D341Med (cell line): ENCODE measurements at places on chromosomes 6 and 20.

GRCh38 chr6:136341967-136342366, 52.3 kb upstream of the BCLAF1 start:
- DNase-seq: no peak

DNA sequence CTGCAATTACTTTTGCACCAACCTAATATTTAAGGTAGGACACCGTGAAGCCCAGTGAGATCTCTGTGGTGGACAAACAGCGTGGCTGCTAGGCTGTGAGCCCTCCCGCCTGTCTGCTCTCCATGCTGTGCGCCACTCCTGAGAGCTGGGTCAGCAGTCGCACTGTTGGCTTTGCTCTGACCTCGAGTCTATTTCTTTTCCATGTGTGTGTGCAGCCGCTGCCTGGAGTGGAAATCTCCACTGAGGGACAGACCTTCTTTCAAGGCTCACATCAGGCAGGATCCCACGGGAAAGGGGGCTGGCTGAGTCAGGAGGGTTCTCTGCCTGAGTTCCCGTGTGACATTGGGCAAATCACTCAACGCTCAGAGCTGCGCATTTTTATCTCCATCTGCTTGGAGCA, 27.1 kb downstream of the RIPOR3 start:
- DNase-seq: no peak

DNA sequence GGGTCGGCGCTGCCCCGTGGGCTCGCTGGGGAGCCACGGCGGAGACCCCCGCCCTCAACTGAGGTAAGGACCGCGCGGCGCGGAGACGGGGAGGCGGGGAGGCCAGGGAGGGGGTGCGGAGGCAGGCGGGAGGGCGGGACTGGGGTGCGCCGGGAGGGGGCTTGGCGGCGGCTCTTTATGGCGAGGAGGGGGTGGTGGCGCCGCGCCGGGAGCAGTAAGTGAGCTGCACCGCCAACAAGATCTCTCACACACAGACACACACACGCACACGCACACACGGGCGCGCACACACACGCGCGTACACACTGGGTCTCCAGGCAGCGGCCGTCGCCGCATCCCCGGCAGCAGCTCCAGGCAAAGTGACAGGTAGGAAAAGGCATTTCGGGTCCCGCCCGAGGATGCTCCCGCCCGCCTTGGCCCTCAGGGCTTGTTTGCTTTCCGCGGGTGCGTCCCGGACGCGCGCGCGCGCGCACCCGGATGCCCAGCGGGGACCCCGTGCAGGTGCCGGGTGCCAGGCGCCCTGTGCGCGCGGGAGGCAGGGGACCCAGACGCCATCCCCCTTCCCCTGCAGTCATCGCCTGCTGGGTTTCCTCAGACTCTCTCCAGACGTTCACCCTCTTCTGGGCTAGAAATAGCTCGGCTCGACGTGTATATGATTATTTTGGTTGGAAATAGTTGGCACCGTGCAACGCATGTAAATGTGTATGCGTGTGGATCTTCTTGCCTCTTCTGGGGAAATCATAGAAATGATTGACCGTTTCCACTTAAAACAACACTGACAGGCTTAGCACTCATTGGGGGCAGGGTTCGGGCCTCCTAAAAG, at the start of gene PLCB4:
TSS of gene PLCB4 (plus strand) at position 247 of the 823 bp plus-strand sequence. CDS start 238,728 bp downstream, outside the sequence.
- peak; percentile 51 for DNase-seq

GRCh38 chr6:155498370-155498769, 42.7 kb upstream of the NOX3 start:
- DNase-seq: no peak

- no peak for DNase-seq
These were observed 36.5 kb upstream of the MPC1 start for GRCh38 chr6:166419286-166419685.

- DNase-seq: no peak
These were observed 13.3 kb upstream of the GGTLC1 start for GRCh38 chr20:24001712-24002405.

GRCh38 chr6:77292564-77293546, 170.4 kb downstream of the HTR1B start:
- no peak for DNase-seq

- no peak for DNase-seq
These were observed 193.6 kb downstream of the EDN1 start for GRCh38 chr6:12483712-12484111.

DNA sequence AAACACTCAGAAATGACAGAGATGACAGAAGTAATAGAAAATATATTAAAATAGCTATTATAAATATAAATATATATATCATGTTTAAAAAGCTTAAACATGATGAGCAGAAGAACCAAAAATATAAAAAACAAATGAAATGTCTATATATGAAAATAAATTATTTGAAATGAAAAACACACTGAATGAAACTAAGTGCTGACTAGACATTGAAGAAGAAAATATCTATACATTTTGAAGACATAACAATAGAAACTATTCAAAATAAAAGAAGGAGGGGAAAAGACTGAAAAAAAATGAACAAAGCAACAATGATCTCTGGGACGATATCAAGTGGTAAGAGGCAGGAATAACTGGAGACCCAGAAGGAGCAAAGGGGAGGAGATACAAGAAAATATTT, 76.8 kb downstream of the RNASET2 start:
- no peak for DNase-seq

- DNase-seq: no peak
These were observed 11.9 kb downstream of the KIF25 start for GRCh38 chr6:168009331-168009730.

DNA sequence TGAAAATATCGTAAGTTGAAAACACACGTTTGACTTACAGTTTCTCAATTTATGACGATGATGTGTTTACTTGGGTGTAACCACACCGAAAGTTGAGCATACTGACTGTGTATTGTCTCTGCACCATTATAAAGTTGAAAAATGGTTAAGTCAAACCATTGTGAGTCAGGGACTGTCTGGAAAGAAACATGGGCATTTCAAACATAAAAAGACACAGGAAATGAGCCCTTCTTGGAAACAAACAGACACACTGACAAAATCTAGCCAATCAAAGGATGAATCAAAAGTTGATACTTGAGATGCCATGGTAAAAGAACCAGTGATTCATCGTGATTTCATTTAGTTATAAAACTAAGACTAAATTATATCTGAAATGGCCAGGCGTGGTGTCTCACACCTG, 5.3 kb downstream of the POPDC3 start:
- DNase-seq: no peak

GRCh38 chr6:108502832-108503231, 57.9 kb upstream of the FOXO3 start:
- no peak for DNase-seq

DNA sequence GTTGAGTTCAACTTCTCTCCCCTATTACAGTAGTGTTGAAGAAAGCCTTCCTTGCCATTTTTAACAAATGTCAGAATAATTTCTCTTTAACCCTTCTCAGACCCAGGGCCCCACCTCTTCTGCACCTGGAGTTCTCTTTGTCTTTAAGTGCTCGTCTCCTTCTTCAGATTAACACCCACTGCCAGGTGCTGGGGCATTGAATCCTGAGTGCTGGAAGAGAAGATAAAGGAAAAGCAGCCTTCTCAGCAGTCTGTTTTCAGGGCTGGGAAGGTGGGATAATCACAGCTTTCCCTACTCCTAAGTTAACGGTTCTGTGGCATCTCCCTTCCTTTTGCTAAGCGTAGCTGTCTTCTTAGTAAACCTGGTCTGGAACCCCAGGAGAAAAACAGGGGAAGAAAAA, 114.6 kb upstream of the TAB2 start:
- no peak for DNase-seq

DNA sequence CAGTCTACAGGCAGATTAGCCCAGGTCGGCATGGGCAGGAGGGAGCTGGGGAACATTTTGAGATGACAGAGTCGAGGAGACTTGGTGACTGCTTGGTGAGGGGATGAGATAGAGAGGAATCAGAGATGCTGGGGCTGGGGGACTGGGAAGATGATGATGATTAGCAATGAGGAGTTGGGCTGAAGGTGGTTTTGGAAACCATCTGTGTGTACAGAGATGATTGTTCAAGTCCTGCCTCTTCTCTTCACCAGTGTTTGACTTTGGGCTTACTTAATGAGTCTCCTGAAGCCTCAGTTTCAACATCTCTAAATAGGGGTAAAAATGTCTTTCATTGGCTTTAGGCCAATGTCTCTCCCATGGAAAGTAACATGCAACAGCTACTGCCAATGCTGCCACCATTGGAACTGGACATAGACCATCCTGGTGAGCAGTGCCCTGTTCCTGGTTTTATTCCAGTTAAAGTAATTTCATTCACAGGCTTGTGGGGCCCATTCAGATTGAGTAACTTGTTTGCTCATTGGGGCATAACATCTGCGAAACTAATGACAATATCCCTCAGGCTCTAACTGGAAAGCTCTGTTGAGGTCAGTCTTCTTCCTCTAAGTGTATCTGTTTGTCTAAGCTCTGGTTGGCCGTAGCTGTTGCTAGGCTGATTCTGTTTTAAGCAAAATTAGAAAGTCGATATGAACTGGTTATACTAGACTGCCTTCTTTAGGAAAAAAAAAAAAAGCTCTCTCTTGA, 99.1 kb downstream of the ARMC2 start:
- no peak for DNase-seq
